ENCODE measurements at places on chromosomes 12 and 14.

- no peak for DNase-seq
These were observed 43.9 kb downstream of the MVK start for GRCh38 chr12:109617491-109617890.

- no peak for DNase-seq
These were observed 29.2 kb downstream of the KCNA1 start for GRCh38 chr12:4938900-4939299.

GRCh38 chr12:105616971-105617540, 286.6 kb downstream of the C12orf75 start:
- no peak for DNase-seq

DNA sequence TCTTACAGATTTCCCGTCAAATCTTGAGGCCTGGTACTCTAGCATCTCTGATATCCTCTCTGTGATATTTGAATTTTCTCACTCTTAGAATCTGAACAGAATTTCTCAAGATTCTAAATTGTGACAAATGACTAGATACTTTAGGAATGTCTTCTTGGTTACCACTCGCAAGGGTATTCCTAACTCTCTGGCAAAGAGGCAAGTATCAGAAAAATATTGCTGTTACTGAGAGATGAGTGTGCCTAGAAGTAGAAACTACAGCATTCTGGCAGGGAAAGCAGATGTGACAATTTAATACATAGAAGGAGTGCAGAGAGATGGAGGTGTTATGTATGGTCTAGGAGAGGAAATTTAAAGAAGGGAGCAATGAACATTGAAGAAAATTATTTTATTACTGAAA, 467.8 kb downstream of the LRIG3 start:
- DNase-seq, result no peak

DNA sequence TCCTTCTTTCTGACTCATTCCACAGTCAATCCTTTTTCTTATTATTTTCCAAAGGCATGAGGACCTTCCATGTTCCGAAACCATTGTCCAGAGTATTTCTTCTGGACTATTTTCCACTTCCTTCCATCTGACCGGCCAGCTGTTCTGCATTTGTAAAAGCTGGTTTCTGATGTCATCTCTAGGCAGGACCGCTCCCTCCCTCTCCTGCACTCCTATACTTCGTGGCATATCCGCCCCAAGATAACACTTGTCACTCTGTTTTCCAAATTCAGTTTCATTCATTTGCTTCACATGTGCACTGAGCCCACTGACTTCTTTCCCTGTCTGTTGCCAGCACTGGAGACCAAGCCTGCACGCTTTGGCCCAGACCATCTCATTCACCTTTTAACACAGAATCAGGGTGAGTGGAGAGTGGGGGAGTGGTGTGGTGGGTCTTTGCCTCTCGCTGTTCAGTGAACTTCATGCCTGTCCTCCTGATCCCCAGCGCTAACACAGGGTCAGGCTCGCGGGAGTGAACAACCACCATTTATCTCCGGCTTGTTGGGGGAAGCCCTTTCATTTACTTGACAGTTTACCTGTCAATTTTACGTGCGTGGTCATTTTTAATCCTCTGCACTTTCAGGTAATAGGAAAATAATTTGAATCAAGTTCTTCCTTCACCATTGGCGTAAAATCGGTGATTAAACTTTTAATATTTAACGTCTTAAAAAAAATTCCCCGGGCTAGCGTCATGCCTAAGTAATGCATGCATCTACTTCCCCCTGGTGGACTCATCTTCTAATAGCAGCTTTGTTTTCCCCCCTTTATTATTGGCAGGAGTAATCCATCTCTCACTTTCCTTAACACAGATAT, 52.5 kb downstream of the C12orf75 start:
- DNase-seq, result peak; percentile 57

DNA sequence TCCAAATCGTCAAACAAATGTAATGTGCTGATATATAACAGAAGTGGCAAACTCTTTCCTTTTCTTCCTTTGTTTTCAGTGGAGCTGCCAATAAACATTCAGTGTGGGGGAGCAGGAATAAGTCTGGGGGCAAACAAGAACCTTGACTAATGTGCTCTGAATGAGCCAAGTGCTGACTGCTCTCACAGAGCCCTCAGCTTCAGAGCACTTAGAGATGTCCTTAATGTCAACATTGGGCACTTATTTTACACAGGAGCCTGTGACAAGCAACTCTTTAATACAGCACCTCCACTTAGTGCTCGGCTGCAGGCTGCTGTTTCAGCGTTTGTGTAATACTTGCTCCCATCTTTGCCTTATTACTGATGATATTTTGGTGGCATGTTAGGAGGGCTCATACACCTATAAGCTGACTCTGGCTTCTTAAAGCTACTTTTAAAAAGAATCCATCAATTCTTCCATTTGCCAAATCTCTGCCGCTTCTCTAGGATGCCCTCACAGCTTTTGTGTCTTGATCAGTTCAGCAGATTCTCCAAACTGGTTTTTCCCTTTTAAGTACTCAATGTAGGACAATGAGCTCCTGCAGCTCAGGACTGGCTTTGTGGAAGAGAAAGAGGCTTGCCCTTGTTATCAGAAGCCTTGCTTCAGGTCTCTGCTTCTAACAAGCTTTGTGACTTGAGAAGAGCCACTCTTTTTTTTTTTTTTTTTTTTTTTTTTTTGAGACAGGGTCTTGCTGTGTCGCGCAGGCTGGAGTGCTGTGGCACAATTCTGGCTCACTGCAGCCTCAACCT, 206.6 kb downstream of the MON2 start:
- DNase-seq, result no peak

DNA sequence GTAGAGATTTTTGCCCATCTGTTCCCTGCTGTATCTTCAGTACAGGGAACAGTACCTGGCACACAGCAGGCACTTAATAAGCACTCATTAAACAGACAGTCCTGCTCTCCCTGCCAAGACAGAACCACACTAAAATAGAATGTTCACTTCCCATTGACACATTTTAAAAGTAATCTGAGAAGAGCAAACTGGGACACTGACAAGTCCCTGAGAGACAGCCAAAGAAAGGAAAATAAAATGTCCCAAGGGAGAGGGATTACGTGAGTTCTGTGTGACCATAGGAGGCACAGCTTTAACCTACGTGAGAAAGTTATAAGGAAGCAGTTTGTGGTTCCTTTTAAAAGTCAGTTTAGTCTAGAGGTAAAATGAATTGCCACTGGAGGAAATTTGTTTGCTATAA, 43.9 kb upstream of the SYCP3 start:
- no peak for DNase-seq

- no peak for DNase-seq
These were observed 160.8 kb downstream of the FOXN3 start for GRCh38 chr14:89256283-89256682.

DNA sequence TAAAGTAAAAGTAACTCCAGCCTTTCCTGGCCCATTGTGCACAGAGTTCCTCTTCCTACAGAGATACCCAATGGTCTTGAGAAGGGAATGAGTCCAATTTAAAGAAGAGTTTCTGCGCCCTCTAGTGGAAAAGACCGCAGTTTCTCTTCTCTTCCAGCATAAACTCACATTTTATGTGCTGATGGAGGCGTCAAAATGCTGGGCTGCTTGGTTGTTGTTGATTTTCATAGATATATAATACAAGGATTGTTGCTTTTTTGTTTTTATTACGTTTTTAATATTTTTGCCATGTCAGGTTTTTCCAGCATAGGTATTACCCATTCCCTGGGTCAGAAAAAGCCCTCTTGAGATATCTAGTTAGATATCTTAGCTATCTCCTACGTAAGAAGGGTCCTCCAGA, 356.9 kb upstream of the STXBP6 start:
- peak; percentile 33 for DNase-seq

DNA sequence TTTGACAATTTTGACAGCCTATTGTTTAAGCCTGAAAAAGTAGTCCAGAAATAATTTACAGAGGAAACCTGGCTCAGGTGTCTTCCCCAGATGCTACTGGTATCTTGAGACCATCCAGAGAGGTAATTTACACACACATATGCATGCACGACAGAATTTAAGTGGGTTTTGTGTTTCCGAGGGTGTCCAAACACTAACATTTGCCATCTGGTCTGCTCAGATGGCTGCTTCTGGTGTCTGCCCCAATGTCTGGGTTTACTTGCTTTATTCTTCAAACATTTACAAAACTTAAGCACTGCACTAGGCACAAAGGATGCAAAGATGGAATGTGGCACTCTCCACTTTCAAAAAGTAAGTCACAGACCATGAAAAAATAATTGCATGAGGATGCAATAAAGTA, 226.6 kb upstream of the EGLN3 start:
- no peak for DNase-seq

DNA sequence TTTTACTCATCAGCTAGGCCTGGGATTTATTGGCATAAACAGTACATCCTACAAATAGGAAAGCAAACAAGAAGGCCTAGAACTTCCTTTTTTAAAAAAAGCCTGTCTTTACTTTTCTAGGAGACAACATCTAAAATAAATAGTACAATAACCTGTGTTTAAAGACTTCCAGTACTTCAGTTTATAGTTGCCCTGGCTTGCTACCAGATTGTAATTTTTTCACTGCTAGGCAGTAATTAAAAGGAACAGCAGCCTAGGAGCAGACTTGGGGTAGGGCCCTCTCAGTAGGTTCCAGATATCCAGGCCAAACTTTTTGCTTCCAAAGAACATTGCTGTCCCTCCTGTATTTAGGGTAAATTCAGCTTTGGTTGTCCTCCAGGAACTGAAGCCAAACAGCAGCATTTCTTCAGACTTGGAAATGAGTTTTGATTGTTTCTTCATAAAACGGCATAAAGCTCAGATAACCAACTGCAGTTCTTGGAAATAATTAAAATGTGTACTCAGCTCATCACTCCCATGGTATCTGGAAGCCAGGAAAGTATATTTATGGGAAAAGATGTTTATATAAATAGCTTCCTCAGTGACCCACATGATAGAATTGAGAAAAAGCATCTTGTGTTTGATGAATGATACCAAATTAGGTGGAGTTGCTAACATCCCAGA, 61.7 kb downstream of the PPP1R36 start:
- DNase-seq, result no peak

GRCh38 chr12:113838896-113839295, 127.2 kb downstream of the RBM19 start:
- DNase-seq, result no peak

GRCh38 chr14:50225067-50225973, 6.1 kb downstream of the SOS2 start:
- peak; percentile 75 for DNase-seq

DNA sequence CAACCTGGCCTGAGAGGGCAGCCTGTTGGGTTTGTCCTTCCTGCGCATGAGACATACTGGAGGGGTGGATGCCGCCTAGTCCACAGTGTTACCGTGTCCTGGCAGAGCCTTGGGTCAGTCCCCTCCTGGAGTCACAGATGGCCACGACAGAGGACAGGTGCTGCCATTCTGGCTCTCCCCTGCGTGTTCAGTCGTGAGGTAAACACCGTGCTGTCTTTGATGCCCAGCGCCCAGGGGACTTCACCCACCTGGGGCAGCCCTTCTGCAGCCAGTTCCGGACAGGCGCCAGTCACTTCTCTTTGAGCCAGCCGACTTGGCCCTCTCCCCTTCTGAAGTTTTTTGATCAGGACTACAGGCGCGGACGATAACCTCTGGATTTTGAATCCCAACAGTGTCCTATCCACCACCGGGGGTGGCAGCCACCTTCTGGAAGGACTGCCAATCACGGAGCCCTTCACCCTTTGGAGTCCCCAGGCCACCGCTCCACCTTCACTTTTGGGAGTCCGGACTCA, 933.0 kb downstream of the DIO2 start:
- DNase-seq, result no peak

DNA sequence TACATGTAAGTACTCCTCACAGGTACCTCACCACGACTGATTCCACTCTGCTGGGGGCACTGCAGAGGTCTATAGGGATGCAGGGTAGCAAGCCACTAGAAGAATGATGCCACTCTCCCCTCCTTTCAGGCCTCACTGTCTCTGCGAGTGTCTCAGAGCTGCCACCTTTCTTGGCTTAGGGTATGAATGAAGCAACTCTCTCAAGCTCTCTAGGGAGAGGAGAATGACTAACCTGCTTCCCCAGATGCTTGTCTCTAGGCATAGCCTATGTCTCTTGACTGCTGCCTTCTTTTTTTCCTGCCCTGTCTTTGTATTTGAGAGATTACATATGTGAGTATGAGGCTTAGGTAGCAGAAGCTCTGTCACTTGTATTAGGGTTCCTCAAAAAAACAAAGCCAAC, 566.5 kb upstream of the ATP2B1 start:
- DNase-seq, result no peak

GRCh38 chr12:19639781-19640415, 200.6 kb downstream of the AEBP2 start:
- DNase-seq, result no peak

- DNase-seq, result no peak
These were observed 1088.3 kb upstream of the SEL1L start for GRCh38 chr14:82621881-82622450.

DNA sequence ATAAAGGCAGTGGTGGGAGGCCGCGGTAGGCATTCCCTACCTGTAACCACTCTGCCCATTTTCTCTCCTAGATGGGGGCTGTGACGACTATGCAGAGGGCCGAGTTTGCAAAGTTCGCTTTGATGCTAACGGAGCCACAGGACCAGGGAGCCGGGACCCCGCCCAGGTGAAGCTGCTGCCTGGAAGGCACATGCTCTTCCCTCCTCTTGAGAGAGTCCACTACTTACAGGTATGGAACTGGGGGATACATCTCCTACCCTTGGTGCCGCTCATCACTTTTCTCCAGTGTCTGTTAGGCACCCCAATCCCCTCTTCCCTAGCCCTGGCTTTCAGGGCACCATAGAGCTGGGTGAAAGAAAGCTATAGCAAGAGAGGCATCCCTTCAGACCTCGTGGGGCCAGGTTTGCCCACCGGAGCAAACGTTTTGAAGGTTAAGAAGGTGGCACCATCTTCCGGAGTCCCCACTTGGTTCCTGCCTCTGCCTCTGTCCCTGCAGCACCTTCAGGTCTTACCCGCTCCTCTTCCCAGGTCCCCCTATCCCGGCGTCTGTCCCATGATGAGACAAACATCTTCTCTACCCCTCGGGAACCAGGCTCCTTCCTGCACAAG, 2.0 kb upstream of the P3H3 start:
- DNase-seq, result no peak

DNA sequence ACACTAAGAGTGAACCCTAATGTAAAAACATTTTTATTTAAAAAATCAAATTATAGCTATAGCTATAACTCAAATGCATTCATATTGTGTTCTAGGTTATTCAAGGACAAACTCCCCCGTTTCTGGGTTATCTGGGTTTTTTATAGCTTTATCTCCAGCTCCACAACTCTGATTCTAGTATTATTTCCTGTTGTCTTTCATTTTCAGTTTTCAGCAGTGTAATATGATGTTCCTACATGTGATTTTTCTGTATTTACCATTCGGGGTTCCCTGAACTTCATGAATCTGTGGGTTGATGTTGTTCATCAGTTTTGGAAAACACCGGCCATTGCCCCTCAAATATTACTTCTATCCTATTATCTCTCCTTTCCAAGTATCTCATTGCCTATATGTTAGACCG, 221.9 kb upstream of the FOXN3 start:
- no peak for DNase-seq

GRCh38 chr12:127043731-127044130, 1223.2 kb upstream of the TMEM132C start:
- DNase-seq, result no peak

GRCh38 chr12:96219700-96220206, 25.6 kb downstream of the ELK3 start:
- peak; percentile 92 for DNase-seq

GRCh38 chr14:104135121-104135903, 3.1 kb upstream of the KIF26A start:
- DNase-seq, result no peak

- peak; percentile 95 for DNase-seq
These were observed at the start of gene CHURC1 for GRCh38 chr14:64914237-64915028. TSS of gene CHURC1 (plus strand) at chr14:64914455. CDS start at chr14:64914496, 41 bp downstream.
